ENCODE measurements at places on chromosomes 5 and 9.
A peak's percentile ranks its signal among the peaks of the same experiment; 100 is the strongest.

DNA sequence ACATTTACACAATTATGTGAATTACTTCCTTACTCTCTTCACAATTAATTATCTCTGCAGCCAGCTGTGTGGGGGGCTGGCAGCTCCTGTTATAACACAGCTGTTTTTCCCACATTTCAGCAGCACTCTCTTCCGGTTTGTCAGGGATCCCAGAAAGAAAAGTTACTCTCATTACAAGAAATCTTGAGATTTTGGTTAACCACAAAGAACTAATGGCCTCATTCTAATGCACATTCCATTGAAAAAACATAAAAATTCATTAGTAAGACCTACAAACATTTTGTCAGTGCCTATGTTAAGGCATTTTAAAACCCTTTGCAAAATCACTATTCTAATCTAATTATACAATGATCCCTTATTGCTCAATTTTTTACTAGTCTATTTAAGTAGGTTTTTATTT, 64.1 kb downstream of the PDE4D start:
- DNase-seq: no peak

DNA sequence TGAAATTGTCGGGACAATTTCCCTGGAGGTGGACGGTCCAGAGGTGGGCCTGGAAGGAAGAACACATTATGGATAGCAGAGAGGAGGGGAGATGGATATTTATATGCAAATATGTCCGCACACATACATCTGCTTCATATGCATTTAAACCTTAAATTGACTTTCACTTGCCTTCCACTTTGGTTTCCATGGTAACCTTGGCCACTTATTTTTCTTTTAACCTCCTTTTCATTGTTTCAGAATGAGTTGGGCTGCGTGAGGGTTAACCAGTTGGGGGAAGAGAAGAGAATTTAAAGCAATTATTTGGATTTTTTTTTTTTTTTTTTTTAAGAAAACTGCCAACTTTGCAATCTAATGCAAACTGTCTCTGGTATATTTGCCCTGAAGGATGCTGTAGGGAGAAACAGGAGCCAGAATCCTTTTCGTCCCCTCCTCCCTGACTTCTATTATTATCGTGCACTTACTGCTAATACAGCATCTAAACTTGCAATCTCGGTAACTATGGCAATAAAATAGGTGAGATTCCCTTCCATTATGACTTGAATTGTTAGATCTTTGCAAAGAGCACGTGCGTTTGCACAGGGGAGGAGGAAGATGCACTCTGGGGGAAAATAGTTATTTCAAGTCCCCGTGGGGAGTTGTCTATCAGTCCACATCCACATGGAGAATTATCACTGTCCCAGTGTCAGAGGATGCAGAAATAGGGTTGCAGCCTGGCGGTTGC, 35.6 kb downstream of the TLR4 start:
- DNase-seq: no peak

GRCh38 chr9:29212397-29213387, 1639.4 kb upstream of the C9orf72 start:
- no peak for DNase-seq

GRCh38 chr9:17978773-17979172, 399.9 kb downstream of the SH3GL2 start:
- DNase-seq: no peak

GRCh38 chr9:27856054-27856453, 282.8 kb upstream of the C9orf72 start:
- DNase-seq: no peak

DNA sequence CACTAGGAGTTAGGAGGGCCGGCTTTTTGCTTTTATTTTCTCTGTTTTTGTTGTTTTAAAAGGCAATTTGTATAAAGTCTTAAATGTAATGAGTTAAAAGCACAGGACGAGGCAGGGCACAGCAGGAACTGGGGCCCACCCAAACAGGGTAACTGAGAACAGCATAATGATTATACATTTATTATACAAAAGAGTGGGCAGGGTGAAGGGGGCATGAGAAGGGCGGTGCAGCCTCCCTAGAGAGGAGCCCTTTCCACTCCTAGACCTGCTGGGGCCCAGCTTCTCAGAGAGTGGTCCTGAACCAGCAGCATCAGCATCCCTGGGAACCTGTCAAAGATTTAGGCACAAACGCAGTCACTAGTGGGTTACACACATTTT, 438.0 kb downstream of the AGTPBP1 start:
- no peak for DNase-seq

- DNase-seq: no peak
Measured at GRCh38 chr9:72527801-72528195, 6.4 kb downstream of the TMC1 start.

- peak; percentile 94 for DNase-seq
Measured at GRCh38 chr9:107488375-107489143, 1.0 kb downstream of the KLF4 start.

DNA sequence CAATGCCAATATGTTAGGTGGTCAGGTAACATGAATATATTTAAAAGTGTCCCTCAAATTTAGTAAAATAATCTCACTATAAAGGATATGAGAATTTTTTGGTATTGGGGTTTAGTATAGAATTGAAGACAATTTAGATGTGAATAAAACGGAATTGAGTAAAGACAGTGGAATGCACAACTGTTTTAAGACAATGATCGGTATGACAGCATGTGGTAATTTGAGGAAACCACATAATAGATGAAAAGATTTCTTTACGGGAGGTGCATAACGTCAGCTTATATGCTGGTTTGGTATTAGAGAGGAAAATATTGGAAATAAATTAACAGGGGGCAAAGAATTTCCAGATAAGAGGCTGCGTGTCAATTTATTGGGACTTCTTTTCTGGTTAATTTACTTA, 1043.2 kb downstream of the CDH18 start:
- DNase-seq: no peak

Data from sigmoid colon (tissue), 7 donors.